Stimulated activated CD4-positive, alpha-beta T cell treated with anti-CD3 and anti-CD28 coated beads, Interleukin-1b, Interleukin-23, amount 100 ng/mL, for 1 hour (primary cell): ENCODE measurements at places on chromosomes 2 and 18.
A peak's percentile ranks its signal among the peaks of the same experiment; 100 is the strongest.

- DNase-seq: no peak
These were observed 1.4 kb downstream of the PPP4R1 start for GRCh38 chr18:9612977-9613376.

DNA sequence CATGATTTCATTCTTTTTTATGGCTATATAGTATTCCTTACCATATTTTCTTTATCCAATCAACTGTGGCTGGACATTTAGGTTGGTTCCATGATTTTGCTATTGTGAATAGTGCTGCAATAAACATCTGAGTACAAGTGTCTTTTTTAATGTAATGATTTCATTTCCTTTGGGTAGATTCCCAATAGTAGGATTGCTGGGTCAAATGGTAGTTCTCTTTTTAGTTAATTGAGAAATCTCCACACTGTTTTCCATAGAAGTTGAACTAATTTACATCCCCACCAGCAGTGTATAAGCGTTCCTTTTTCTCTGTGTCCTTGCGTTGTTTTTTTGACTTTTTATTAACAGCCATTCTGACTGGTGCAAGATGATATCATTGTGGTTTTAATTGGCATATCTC, 59.1 kb upstream of the IL1RL1 start:
- no peak for DNase-seq

GRCh38 chr2:142175813-142176338, 45.1 kb upstream of the LRP1B start:
- DNase-seq: no peak

GRCh38 chr2:20976527-20976926, 67.3 kb downstream of the APOB start:
- no peak for DNase-seq

GRCh38 chr18:6793986-6794385, 64.5 kb downstream of the ARHGAP28 start:
- no peak for DNase-seq

GRCh38 chr2:28413152-28413898, 20.7 kb downstream of the FOSL2 start:
- no peak for DNase-seq

DNA sequence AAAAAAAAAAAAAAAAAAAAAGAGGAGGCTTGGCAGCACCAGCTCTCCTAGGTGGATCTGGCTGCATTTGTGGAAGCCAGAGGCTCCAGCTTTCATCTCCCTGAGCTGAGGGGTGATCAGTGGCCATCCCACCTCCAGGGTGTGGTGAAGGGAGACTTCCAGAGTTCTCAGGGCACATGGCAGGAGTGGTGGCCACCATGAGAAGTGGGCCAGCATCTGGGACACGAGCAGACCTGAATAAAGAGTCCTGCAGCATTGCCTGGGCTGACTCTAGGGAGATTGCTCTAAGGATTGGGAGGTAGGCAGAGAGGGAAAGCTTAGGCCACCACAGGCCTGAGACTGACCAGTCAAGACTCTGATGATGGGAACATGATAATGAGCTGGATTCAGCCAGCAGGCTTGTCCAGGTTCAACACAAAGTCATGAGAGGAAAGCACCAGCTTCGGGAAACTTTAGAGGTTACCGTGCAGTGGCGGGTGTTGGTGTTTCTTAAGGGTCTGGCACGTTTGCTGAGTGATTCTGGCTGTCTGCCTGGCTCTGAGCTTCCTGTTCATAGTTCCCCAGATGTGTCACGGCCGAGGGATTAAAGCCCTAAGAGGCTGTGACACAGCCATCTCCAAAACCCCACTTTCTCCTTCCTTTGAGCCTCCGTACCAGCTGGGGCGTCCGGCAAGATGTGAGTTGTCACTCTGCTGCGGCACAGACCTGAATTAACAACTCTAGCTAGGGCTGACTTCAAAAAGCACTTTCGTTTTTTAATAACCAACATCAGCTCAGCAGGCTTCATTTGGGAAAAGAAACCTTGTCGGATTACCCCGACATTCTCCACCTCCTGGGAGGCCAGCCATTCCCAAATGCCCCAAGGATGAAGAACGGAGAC, 38.3 kb upstream of the IL1R1 start:
- peak; percentile 51 for DNase-seq

- DNase-seq: no peak
These were observed 66.1 kb downstream of the ACVR1 start for GRCh38 chr2:157810037-157810436.

GRCh38 chr18:58785870-58786269, 78.8 kb upstream of the ZNF532 start:
- no peak for DNase-seq

DNA sequence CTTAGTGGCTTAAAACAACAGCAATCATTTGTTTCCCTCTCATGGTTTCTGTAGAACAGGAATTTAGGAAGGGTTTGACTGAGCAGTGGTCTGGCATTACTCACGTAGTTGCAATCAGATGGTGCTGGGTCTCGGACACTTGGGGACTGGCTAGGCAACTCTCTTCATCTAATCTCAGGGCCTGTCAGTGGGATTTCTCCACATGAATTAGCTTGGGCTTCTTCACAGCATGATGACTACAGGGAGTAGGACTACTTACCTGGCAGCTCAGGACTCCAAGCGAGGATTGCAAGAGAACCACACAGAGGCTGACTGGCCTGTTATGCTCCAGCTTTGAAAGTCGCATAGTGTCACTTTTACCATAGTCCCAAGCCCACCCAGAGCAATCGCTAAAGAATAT, 125.1 kb downstream of the TTC27 start:
- DNase-seq: no peak

- DNase-seq: no peak
These were observed 33.9 kb upstream of the GLS start for GRCh38 chr2:190846746-190847145.

DNA sequence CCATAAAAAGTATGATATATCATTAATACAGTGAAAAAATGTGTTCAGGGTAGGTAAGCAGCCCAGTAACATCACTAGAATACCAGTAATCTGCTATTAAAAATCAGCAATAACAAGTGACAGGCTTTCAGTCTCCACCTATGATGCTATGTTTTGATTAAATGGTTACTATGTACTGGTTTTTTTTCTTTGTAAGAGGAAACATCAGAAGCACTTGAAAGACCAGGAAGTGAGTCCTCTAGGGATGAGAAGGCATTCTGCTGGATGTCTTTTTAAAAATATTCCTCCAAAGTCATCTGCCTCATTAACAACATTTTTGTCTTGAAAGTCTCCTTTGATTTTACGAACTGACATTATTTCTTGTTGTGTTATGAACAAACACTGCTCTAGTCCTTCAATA, 136.0 kb upstream of the FAM98A start:
- DNase-seq: no peak

GRCh38 chr2:12428786-12429185, 287.9 kb upstream of the TRIB2 start:
- no peak for DNase-seq

DNA sequence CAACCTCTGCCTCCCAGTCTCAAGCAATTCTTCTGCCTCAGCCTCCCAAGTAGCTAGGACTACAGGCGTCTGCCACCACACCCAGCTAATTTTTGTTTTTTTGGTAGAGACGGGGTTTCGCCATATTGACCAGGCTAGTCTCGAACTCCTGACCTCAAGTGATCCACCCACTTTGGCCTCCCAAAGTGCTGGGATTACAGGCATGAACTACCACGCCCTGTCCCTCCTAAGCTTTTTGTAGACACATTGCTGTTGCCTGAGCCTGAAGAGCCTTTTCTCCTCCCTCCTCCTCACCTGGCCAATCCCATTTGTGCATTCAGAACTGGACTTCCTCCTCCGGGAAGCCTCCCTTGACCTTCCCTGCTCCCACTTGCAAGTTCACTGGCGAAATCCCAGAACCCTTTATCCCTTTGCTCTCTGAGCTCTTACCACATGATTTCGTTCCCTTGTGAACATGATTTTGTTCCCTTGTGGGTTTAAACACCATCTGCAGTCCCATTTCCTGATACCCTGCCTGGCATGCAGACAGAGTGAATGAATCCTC, 2.6 kb downstream of the C2orf72 start:
- no peak for DNase-seq

DNA sequence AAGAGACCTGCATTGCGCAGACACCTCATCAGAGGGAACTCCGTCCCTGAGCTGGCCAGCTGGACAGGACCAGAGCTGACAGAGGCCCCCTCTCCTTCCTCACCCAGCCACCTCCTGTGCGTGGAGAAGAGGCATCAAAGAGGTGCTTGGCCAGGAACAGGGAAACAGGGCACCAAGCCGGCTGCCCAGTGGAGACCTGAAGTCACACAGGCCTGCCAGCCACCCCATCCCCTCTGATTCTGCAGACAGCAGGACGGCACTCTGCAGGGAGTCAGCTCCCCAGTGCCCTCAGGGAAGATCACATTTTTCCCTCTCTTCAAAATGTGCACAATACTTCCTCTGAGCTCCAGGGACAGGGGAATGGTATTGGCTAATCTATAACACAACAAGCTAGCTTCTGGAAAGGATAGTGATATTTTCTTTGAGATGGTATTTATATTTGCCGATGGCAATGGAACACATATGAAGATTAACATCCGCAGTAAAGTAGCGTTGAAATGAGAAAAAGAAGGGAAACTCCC, 30.5 kb downstream of the SLC1A4 start:
- DNase-seq: no peak

DNA sequence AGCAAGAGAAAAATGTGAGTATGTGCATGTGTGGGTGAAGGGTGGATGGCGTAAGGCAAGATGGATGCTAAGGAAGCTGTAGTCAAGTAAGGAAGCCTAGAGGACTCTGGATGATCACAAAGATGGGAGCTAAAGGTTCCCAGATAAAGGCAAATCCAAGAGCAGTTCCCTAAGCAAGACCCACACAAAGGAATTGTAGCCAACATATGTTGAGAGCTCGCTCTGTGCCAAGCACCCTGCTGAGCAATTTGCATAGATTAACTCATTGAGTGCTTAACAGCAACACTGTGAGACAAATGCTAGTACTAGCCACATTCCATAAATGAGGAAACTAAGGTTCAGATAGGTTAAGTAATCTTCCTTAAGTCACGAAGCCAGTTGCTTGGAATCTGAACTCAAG, 132.6 kb downstream of the C1D start:
- no peak for DNase-seq

- no peak for DNase-seq
These were observed 58.9 kb upstream of the CTNNA2 start for GRCh38 chr2:79453918-79454317.

- DNase-seq: no peak
These were observed at the start of gene FSIP2 for GRCh38 chr2:185738679-185739472. FSIP2 (plus strand) TSS chr2:185738804; CDS start chr2:185738895, 91 bp downstream.

GRCh38 chr2:150469706-150470274, 17.7 kb downstream of the RND3 start:
- no peak for DNase-seq
